ENCODE measurements at places on chromosomes 11 and 22. TPM values are rescaled to one million over a fixed set of nuclear protein-coding genes. Genes with fewer than 3 reads are reported as not detected.
A peak's percentile ranks its signal among the peaks of the same experiment; 100 is the strongest.

The SYT12 gene
- total RNA-seq = 0.10 TPM

The CENPM gene
- 33.2 TPM for total RNA-seq

The STK33 gene
- total RNA-seq = 0.39 TPM

The NCAM1 gene
- total RNA-seq = 0.14 TPM

The DEFB131B gene
- not detected for total RNA-seq

The TSPAN18 gene
- 0.04 TPM for total RNA-seq

The SOX6 gene
- total RNA-seq = 6.6 TPM

The ALKBH8 gene
- total RNA-seq = 12.9 TPM

The OR51B2 gene
- total RNA-seq = not detected

The OR52I2 gene
- not detected for total RNA-seq

The TUB gene
- total RNA-seq = 2.4 TPM

DNA sequence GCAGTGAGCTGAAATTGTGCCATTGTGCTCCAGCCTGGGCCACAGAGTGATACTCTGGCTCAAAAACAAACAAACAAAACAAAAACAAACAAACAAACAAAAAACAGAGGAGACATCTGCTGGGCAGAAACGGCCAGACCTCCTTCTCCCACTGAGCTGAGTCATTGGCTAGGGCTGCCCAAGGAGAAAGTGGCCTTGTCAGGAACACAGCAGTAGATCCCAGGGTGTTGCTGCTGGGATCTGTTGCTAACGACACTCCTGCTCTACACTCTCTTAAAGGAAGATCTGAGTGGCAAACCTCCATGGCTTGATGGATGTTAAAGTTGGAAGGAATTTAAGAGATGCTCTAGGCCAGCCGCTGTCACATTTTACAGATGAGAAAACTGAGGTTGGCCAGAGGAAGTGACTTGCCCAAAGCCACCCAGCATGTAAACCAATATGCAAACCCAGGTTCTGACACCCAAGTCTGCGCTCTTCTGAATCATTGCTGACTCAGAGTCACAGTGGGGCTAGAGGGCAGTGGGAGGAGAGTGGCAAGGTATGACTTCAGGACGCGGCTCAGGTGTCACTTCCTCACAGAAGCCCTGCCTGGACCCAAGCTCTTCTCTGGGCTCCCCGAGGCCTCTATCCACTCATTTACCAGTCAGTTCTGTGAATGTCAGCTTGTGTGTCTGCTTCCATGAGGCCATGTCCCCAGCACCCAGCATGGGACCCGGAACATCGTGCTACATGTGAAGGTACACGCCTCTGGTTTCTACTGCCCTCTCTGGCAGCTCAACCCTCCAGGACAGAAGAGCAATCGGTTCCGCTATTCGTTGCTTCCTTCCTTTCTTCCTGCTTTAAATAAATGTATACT, 11.3 kb upstream of the GDPD5 start:
- no peak for DNase-seq

DNA sequence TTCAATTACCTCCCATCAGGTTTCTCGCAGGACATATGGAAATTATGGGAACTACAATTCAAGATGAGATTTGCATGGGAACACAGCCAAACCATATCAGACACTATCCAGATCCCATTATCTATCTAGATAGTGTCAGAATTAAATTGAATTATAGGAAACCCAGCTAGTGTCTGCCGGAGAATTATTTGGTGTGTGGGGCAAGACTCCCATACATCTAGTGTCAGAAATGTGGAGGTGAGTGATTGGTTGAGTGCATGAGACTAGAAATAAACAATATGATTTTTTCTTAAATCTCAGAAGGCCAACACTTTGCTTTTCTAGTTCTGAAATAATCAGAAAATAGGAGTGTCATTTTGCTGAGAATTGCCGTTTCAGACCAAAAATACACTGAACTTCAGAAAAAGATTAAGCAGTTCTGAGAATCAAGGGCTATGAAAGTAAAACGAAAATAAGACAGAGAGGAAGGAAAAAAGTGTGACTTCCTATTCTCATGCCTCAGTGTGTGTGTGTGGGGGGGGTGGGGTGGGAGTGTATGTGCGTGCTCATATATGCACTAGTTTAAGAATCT, 21.3 kb downstream of the CASP12 start:
- DNase-seq = no peak

- DNase-seq = no peak
These were observed 1406.1 kb upstream of the TENM4 start for GRCh38 chr11:80846979-80847378.

DNA sequence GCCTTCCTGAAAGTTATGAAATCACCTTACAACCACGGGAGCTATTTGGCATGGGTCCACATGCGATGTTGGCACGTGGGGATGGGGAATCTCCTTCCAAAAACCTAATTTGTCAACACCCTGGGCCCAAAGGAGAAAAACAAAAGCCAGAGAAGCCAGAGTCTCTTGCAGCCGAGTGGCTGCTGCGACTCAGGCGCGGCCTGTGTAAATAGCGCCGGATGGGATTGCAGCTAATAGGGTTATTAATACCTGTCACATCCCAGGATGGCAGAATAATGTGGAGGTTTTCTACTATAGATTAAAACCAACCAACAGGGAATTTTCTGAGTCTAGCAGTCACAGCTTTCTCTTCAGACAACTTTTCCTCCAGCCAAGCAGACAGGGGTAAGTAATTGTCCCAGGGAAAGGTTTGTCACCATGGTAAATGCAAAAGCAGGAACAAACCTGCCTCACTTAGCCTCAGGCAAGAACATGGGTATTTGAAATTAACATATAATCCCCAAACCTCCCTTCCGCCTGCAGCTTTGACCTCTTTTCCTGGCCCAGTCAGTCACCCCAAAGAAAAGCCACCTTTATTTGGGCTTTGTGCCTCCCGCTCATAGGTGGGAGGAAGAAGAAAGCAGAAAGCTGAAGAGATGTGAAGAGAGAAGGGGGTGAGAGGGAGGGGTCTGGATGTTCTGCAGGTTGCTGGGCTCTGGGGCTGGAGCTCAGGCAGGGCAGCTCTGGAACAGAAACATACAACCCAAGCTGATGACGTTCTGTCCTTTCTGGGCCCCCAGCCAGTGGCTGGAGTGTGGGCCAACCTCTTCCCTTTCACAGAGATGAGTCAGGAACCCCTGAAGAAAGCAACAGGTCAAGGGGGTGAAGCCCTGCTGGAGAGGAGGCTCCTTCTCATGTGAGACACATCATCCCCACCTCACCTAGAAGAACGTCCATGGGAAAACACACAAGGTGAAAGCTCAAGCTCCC, 376.5 kb downstream of the NXPE2 start:
- DNase-seq = peak; percentile 6

GRCh38 chr11:3176487-3176886, 11.4 kb upstream of the OSBPL5 start:
- no peak for DNase-seq

GRCh38 chr11:123392431-123392830, 37.6 kb upstream of the GRAMD1B start:
- no peak for DNase-seq

DNA sequence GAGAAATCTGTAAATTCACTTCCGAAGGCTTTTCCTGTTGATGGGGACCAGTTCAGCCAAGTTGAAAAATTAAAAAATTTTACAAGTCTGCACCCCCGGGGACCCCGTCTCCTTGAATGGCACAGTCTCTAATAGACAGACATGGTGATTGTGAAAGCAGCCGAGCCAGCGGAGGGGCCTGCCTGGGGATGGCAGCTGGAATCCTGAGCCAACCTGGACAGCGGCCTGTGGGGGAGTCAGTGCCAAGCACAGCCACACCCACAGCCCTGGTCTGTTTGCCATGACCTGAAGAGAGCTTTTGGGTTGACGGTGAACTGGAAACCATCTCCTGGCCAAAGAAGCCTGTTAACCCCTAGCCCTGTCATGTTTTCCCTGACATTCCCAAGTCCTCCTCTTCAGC, 64.7 kb downstream of the PARVG start:
- no peak for DNase-seq

- no peak for DNase-seq
These were observed 23.0 kb downstream of the RNF121 start for GRCh38 chr11:71951741-71952310.

GRCh38 chr11:90449606-90450005, 226.8 kb upstream of the CHORDC1 start:
- DNase-seq = no peak

DNA sequence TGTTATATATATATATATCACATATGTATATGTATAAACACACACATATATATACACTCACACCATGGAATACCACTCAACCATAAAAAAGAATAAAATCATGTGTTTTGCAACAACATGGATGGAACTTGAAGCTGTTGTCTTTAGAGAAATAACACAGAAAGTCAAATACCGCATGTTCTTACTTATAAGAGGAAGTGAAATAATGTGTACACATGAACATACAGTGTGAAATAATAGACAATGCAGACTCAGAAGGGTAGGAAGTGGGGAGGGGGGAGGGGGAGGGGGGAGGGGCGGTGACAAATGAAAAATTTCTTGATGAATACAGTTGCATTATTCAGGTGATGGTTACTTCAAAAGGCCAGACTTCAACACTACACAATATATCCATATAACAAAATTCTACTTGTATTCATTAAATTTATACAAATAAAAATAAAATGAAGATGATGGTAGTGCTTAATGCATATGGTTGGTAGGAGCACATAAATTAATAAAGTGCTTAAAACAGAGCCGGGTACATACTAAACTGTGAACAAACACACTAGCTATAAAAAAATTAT, 5.8 kb upstream of the OR5B2 start:
- DNase-seq = no peak

GRCh38 chr22:42179616-42180015, 49.0 kb upstream of the CYP2D6 start:
- no peak for DNase-seq

DNA sequence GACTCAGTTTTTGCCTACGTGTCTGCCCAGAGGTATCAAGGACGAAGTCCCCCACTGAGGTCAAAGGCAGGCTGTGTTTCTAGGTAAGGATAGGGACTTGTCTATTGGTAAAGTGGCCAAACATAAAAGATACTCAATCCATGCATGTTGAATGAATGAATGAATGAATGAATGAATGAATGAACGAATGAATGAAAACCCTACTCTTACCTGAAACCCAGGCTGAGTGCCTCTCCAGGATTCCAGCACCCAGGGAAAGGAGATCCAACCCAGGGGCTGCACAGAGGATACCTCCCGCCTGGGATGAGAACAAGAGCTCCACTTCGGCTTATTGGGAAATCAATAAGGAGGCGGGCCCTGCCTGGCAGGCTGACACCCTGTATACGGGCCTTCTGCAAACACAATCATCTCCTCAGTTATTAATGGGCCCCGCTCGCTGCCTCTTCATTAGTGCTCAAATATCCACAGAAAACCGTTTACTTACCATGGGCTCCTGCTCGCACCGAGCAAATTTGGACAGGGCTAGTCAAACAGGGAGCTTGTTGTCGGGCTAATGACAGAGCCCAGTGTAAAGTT, 177.4 kb downstream of the BUD13 start:
- no peak for DNase-seq

DNA sequence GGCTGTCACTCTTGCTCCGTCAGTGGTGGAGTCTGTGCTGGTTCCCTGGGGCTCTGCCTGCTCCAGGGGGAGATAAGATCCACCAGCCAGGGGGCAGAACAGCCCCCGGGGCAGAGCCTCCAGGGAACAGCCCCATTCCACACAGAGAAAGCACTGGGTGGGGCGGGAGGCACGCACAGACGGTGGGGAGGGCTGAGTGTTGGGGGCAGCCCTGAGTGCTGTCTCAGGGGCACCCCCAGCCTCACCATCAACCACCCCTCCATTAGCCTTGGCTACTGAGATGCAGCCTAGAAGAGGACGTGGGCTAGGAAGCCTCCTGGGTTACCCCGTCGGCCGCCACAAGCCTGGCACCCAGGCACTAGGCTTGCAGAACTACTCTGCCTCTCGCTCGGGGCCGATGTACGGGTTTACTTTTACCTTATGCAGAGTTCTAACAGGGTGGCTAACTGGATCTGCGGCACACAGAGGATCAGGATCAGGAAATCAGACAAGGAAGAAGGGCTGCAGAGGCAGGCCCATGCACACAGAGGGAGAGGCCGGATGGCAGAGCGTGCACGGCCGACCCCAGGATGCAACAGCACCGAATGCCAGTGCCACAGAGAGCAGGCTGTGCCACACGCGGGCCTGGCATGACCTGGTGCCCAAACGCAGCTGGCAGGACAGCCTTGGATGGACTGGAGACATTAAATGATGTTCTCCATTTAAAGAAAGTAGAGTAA, 140.5 kb downstream of the CTTN start:
- DNase-seq = no peak

GRCh38 chr11:1929621-1930461, 10.3 kb downstream of the TNNT3 start:
- DNase-seq = no peak

DNA sequence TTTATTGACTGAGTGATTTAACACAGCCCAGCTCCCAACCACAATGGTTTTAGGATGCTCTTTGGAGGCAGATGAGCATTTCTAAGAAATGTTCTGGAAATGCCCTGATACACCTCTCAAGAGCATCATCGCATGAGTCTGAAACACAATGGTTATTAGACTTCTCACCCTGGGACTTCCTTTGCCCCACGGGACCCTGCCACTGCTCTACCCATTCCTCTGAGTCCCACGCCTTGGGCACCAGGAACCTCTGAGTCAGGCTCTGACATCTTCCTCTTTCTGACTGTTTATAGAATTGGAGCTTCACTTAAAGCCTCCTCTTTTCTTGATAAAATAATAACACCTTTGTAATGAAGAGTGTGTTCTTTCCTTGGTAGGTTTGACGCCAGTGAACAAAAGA, 85.6 kb upstream of the PARVA start:
- no peak for DNase-seq

DNA sequence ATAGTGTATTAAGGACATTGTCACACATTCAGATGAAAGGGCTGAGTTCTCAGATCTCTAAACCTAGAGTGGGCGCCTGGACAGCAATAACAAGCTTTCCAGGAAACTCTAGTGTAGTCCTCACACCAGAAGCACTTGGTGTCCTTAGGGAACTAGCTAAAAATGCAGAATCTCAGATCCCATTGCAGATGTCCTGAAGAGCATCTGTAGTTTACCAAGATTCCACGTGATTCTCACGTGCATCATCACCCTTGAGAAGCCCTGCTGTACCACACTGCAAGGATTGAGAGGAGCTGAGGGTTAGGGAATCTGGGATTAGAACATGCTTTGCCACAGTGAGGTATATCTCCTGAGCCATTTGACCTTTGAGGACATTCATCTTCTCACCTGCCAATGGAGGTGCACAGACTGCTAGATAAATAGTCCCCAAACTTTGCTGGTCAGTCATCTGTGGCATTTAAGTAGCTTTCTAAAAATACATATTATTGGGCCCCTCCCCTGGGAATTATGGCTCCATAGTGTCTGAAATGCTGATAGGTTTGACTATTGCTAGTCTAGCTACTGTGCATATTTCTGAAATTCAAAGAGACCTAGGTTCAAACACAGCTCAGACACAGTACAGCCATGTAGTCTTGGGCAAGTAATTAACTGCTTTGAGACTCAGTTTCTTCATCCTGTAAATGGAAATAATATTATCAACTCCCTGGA, 1068.9 kb downstream of the OPCML start:
- no peak for DNase-seq

GRCh38 chr11:66294626-66295620, 3.2 kb downstream of the TMEM151A start:
- DNase-seq = no peak

DNA sequence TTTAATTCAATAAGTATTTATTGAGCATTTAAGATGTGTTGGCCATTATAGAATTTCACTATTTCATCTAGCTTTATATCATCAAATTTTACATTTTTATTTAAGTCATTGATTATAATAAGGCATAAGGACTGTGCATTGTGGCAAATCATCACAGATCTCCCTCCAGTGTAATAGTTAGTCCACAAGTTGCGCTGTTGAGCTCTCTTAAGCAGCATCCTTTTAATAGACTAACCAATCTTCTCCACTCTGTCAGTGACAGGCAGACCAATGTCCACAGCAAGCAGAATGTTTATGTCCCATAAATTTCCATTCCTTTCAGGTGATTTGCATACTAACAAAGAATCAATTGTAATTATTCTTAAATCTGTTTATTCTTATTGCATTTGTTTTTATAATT, 595.3 kb upstream of the CCDC90B start:
- no peak for DNase-seq
